ENCODE measurements at places on chromosomes 1 and 21.

DNA sequence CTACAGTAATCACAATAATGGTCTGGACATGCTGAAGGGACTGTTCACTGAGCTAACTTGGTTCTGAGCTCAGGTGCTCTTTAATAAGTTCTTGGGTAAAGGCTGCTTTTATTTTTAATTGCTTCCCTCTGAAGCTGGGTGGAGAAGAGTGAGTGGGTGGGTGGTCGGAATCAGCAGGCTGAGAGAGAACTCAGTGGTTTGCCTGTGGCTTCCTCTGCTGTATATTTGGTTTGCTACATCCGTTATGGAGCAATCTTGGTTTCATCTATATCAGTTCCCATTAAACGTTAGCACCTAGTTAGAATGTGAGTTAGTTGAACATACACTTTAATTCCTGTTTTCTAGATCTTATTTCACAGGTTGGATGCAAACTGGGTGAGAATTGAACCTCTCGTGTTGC, 23.3 kb downstream of the CNIH4 start:
- no peak for DNase-seq

DNA sequence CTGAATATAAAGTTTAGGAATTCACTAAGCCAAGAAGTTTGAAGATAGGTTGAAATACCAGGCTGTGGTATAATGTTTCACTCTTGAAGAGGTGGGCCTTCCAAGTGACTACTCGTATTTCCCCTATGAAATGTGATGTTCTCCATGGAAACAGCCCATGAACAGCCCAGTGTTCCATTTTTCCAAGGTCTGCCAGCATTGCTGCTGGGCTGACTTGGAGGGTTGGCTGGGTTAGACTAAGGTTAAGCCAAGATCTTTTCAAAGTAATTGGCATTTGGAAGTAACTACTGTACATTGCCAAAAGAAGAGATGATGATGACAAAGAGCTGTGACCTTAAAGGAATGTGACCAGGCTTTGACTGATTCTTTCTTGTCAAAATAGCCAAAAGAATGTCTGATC, 73.8 kb downstream of the RPE65 start:
- no peak for DNase-seq

- DNase-seq, result no peak
Observed at GRCh38 chr1:40379785-40380452, 6.4 kb downstream of the SMAP2 start.

- no peak for DNase-seq
Observed at GRCh38 chr1:72119491-72119890, 162.8 kb downstream of the NEGR1 start.

DNA sequence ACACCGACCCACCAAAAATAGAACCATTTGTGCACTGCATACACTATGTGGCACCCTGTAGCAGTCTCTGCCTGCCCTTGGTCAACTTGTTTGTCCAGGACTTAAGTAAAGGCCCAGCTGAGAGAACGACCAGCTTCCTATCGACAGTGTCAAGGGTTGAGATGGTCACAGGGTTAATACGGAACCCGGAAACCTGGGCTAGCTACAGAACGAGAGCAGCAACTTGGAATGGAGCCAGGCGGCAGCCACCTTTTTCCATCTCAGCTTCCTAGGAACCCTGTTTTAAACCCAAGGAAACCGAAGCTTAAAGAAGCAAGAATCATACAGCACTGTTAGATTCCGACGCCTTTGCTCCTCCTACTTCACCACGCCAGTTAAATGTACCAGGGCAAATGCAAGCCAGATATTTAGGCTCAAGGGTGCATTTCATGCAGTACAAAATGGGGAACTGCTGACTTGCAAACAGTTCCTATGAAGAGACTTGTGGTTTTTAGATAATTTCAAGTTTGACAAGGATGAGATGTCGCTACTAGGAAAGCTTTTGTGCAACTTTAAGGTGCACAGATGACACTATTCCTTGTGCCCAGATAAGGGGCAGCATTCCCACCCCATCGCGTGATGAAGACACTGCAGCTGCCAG, 35.5 kb downstream of the SLC66A1 start:
- no peak for DNase-seq

DNA sequence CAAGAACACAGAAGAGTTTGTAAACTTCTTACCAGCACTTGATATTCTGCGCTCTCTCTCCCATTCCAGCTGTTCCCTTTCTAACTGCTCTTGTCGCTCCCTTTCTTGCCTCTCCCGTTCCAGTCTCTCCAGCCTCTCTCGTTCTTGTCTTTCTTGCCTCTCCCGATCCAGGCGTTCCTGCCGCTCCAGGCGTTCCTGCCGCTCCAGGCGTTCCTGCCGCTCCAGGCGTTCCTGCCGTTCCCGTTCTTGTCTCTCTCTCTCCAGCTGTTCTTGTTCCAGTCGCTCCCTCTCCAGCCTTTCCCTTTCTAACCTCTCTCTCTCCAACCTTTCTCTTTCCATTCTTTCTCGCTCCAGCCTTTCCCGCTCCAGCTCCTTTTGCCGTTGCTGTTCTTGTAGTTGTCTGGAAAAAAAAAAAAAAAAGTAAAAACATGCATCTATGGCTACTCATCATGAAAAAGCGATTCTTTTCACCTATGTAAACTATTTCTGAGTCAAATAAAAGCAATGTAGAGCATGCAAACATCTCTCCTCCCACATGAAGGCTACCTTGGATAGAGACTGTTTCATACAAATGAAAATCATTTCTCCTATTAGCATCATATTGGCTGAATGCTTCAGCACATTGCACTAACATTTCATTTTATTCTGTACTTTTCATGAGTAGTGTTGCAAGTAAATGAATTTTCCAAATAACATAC, 91.5 kb upstream of the LBR start:
- DNase-seq, result no peak

DNA sequence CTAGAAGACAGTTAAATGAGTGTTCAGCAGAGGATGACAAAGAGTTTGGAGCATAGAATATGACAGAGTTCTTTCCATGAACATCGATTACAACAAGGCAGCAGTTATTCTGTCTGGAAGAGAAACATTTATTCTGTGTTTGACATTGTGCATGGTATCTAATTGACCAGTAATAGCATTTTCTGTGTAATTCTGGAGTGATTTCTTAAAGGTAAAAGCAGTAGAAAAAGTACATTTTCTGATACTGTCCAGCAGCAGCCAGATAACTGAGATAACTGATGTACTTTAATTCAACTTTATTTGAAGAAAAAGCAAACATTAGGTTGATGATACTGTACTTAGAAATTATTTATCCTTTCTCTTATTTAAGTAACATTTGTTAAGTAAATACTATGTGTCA, 497.1 kb downstream of the AGBL4 start:
- DNase-seq, result no peak

DNA sequence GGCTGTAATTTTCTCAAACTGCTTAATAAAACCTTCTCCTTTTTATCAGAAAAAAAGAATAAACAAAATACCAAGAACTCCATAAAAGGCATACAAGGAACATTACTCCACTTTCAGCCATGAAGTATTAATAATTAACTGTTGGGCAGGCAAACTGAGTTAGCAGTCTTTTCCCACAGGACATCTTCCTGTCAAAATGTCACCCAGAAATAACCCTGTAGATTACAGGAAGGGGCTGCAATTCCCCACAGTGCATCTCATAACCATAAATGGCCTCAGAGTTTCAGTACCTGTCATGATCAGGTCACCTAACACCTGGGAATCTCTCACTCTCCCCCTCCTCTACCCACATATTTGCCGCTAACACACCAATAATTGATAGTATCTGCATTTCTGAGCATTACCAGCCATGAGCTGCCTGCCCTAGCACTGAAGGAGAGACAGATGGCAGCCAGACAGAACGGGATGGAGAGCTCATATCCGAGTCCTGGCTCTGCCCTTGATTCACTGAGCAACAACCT, 475.0 kb downstream of the SMYD3 start:
- DNase-seq, result no peak

- DNase-seq, result no peak
Observed at GRCh38 chr21:25107708-25108107, 499.6 kb downstream of the MRPL39 start.

DNA sequence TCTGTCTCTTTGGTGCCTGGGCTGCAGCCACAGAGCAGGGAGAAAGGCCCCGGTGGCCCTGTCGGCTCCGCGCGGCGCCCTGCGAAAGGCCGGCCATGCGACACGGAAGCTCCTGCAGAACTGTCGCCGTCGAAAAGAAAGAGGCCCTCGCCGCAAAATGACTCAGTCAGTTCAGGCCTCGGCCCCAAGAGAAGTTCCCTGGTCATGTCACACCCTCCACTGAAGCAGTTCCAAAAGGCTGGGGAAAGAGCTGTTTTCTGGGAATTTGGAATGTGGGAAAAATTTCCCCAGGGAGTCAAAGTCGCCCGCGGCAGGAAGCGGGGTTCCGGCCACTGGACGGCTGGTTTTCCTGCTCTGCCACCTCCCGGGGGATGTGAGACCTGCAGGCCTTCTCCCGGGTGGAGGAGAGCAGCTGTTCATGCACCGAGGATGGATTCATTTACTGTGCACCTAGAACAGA, 115.8 kb upstream of the ZNF678 start:
- peak; percentile 46 for DNase-seq

DNA sequence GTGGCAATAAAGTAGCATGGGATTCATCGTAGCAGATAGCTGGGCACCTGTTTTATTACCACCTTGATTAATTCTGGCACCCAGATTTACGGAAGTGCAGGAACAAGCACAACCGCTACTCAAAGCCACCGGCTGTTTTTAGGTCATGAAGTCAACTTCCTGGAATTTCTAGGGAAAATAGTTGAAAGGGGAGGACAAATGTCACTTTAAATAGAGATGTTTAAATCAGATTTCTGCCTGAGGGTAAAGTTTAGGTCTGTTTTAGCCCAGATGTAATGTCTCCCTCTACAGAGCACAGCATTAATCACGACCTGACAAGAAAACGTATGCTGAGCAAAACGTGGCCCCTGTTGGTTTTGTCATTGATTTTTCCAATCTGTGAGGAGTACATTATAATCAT, 8.0 kb downstream of the ADGRL2 start:
- no peak for DNase-seq

DNA sequence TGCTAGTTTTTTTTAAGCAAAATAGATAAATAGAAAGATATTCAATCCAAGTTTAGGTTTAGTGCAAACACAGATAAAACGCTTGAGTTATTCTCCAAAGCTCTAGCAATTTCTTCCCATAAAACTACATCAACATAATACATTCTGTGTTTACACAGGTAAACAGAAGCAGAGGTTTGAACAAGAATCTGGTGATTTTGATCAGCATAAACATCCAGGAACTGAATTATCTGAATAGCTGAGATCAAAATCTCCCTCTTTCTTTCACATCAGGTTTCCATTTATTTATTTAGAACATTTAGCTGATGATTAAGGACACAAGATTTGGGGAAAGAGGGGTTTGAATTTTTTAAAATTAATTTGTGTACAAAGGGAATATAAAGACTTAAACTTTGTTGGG, 1564.6 kb downstream of the MRPL39 start:
- no peak for DNase-seq

- no peak for DNase-seq
Observed at GRCh38 chr1:232040260-232040659, 413.7 kb downstream of the DISC1 start.

- DNase-seq, result no peak
Observed at GRCh38 chr1:75092141-75092540, 42.0 kb upstream of the LHX8 start.

GRCh38 chr1:46576596-46576995, 25.1 kb upstream of the KNCN start:
- DNase-seq, result no peak

- DNase-seq, result no peak
Observed at GRCh38 chr1:230633469-230633868, 8.8 kb upstream of the COG2 start.

DNA sequence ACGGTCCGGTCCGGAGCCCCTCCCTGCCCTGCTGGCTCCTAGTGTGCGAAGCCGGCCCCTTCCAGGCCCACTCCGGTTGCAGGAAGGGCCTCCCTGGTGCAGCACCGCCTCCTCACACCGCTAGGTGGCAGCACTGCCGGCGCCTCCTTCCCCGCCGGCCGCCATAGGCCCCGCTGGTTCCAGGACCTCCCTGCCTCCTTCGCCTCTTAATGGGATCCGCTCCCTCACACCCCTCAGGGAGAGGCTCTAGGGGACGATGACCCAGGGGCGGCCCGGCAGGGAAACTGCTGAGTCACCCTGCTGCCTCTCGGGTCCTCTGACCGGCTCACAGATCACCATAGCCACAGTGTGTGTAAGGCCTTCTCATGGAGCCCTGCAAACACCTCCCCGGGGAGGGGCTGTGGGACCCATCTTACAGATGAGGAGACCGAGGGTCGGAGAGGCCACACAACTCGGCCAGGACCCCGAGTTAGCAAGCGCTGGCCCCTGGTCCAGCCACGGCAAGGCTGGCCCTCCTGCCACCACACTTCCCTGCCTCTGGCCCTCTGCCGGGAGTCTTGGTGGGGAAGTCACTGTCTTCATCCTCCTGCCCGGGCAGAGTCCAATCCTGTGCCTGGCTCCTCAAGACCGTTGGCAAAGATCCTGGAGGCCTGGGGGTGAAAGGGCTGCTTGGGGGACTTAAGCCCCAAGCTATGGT, 1.6 kb upstream of the AJAP1 start:
- DNase-seq, result no peak

DNA sequence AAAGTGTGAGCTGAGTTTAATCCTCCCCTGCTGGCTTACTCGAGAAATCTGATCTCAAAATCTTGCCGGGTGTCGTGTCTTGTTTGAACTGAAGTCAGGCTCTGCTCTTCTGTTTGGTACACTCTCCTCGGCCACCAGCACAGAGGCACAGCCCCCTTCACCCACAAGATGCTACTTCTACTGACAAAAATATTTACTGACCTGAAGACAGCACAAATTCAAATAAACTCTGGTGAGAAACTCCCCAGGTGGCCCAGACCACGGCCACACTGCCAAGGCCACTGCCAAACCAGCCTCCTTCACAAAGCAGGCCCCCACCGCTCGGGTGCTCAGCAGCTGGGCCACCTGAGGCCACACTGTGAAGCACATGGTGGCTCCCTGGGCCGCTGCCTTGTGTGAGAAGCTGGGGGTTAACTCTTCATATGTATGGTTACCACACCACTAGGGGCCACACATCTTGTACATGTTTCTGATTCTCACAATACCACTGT, 80.6 kb downstream of the TGFBR3 start:
- DNase-seq, result no peak

GRCh38 chr1:224632381-224632871, 16.3 kb downstream of the CNIH3 start:
- no peak for DNase-seq

DNA sequence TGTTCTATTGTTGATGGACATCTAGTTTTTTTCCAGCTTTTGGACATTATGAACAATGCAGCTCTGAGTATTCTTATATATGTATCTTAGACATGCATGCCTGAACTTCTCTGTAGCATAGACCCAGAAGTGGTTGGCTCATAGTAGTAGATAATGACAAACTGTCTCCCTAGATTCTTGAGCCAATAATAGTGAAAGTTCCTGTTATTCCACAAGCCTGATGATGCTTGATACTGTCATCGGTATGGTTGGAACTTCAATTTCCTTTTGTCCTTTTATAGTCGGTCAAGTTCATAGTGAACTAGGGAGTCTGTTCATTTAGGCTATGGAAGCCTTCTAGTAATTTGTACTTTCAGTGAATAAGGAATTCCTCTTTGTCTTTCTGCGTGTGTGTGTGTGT, 56.8 kb downstream of the MTR start:
- DNase-seq, result no peak

DNA sequence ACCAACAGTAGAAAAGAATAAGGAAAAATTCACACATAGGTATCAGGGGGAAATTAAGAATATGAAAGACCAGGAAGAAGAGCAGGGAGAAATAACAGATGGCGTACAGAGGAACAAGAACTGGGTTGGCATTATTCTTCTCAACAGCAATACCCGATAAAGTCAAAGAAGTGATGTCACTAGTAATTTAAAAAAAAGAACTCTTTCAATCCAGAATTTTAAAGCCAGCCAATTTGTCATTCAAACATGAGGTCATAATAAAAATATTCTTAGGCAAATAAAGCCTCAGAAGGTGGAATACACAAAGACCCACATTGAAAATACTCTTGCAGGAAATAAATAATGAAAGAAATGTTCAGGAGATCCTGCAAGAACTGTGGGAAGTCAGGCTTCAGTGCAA, 8.8 kb downstream of the NCMAP start:
- no peak for DNase-seq
